Subcutaneous preadipocyte (primary cell): ENCODE measurements at places on chromosomes 6 and 20. TPM values are rescaled to one million over a fixed set of nuclear protein-coding genes. Genes with fewer than 3 reads are reported as not detected.

Gene PGC
- total RNA-seq: not detected in 2 replicates

Gene GNRH2
- total RNA-seq: 1.1 and 1.2 TPM in 2 replicates

Gene HTR1B
- 0.20 TPM in 1 of 2 replicates, not detected in the other for total RNA-seq

Gene NOX3
- not detected in 2 replicates for total RNA-seq

Gene NOTCH4
- total RNA-seq: 0.59 and 0.73 TPM in 2 replicates

Gene ARHGAP40
- total RNA-seq: not detected in 2 replicates

Gene TMEM74B
- not detected in 2 replicates for total RNA-seq

Gene HM13
- total RNA-seq: 112 and 125 TPM in 2 replicates

Gene CLVS2
- under 0.01 TPM in 2 replicates for total RNA-seq

Gene RHAG
- not detected in 2 replicates for total RNA-seq

Gene CST7
- total RNA-seq: not detected in 2 replicates

Gene CEP250
- 14.7 and 18.8 TPM in 2 replicates for total RNA-seq

Gene TULP1
- not detected in 2 replicates for total RNA-seq

Gene GRM1
- total RNA-seq: under 0.01 TPM in 2 replicates

Gene PFDN4
- 63.9 and 72.8 TPM in 2 replicates for total RNA-seq

Gene COL21A1
- 5.3 and 11.4 TPM in 2 replicates for total RNA-seq

Gene CST2
- not detected in 2 replicates for total RNA-seq

Gene ARG1
- total RNA-seq: not detected in 2 replicates

Gene XRN2
- 83.8 and 106 TPM in 2 replicates for total RNA-seq

Gene TREM2
- total RNA-seq: not detected in 2 replicates

Gene E2F1
- total RNA-seq: 5.5 and 11.1 TPM in 2 replicates

Gene SCRT2
- total RNA-seq: not detected in 2 replicates

Gene GNMT
- not detected in 2 replicates for total RNA-seq

Gene CCM2L
- total RNA-seq: not detected in 2 replicates

Gene TSPO2
- total RNA-seq: not detected in 2 replicates

Gene NRSN1
- total RNA-seq: not detected in 2 replicates

Gene IRF4
- 8.5 and 9.0 TPM in 2 replicates for total RNA-seq

Gene RPS6KA2
- 74.2 and 81.9 TPM in 2 replicates for total RNA-seq

Gene BPIFB4
- not detected in 2 replicates for total RNA-seq

Gene CPNE5
- total RNA-seq: not detected in 2 replicates

Gene GHRH
- total RNA-seq: not detected in 2 replicates

Gene ULBP3
- total RNA-seq: 17.3 and 21.7 TPM in 2 replicates

Gene HAO1
- total RNA-seq: not detected in 2 replicates

Gene COL10A1
- 6.6 and 7.2 TPM in 2 replicates for total RNA-seq

Gene PROKR2
- not detected in 2 replicates for total RNA-seq

Gene HLA-F
- 4.8 and 8.4 TPM in 2 replicates for total RNA-seq

Gene SLC17A1
- total RNA-seq: not detected in 2 replicates

Gene MARCKS
- 43.0 and 92.5 TPM in 2 replicates for total RNA-seq

Gene MAS1
- not detected in 2 replicates for total RNA-seq

Gene BPIFB3
- not detected in 2 replicates for total RNA-seq

Gene BNIP5
- not detected in 2 replicates for total RNA-seq

Gene POPDC3
- total RNA-seq: 23.7 and 24.6 TPM in 2 replicates

Gene CPXM1
- 2.2 and 2.3 TPM in 2 replicates for total RNA-seq

Gene GPLD1
- under 0.01 and 0.73 TPM in 2 replicates for total RNA-seq

Gene RAB44
- under 0.01 TPM in 1 of 2 replicates, not detected in the other for total RNA-seq

Gene TFAP2D
- not detected in 2 replicates for total RNA-seq

Gene RAET1G
- total RNA-seq: 1.4 and 2.6 TPM in 2 replicates

Gene PCK1
- not detected in 2 replicates for total RNA-seq

Gene IP6K3
- not detected in 2 replicates for total RNA-seq

Gene PPARD
- 5.1 and 12.5 TPM in 2 replicates for total RNA-seq

Gene OPN5
- total RNA-seq: not detected in 2 replicates

Gene DNAH8
- total RNA-seq: not detected in 2 replicates

Gene THEMIS
- not detected in 2 replicates for total RNA-seq

Gene HCRTR2
- total RNA-seq: not detected in 2 replicates

Gene RNF144B
- 0.37 and 0.78 TPM in 2 replicates for total RNA-seq

Gene ILRUN
- 31.2 and 40.9 TPM in 2 replicates for total RNA-seq

Gene TDP2
- 16.6 and 23.9 TPM in 2 replicates for total RNA-seq

Gene MOG
- total RNA-seq: not detected in 2 replicates

Gene RREB1
- total RNA-seq: 18.7 and 23.7 TPM in 2 replicates
